ENCODE measurements at places on chromosomes 3 and 15.
A peak's percentile ranks its signal among the peaks of the same experiment; 100 is the strongest.

- DNase-seq, result no peak
Observed at GRCh38 chr15:41689083-41689482, 28.9 kb downstream of the MGA start.

DNA sequence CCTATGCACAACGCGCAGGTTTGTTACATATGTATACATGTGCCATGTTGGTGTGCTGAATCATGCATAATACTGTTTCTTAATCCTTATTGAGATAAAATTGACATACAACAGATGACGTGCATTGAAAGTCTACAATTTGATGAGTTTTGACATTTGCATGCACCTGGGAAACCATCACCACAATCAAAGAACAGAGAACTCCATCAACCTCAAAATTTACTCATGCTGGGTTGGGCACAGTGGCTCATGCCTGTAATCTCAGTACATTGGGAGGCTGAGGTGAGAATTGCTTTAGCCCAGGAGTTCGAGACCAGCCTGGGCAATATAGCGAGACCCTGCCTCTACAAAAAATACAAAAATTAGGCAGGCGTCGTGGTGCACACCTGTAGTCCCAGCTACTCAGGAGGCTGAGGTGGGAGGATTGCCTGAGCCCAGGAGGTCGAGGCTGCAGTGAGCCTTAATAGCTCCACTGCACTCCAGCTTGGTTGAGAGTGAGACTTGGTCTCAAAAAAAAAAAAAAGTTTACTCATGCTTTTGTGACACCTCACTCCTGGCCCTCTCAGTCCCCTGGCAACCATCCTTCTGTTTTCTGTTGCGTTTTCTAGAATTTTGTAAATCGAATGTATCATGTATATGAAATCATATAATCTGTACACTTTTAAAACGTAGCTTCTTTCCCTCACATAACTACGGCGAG lies 56.6 kb downstream of the BHLHE40 start:
- DNase-seq, result no peak

DNA sequence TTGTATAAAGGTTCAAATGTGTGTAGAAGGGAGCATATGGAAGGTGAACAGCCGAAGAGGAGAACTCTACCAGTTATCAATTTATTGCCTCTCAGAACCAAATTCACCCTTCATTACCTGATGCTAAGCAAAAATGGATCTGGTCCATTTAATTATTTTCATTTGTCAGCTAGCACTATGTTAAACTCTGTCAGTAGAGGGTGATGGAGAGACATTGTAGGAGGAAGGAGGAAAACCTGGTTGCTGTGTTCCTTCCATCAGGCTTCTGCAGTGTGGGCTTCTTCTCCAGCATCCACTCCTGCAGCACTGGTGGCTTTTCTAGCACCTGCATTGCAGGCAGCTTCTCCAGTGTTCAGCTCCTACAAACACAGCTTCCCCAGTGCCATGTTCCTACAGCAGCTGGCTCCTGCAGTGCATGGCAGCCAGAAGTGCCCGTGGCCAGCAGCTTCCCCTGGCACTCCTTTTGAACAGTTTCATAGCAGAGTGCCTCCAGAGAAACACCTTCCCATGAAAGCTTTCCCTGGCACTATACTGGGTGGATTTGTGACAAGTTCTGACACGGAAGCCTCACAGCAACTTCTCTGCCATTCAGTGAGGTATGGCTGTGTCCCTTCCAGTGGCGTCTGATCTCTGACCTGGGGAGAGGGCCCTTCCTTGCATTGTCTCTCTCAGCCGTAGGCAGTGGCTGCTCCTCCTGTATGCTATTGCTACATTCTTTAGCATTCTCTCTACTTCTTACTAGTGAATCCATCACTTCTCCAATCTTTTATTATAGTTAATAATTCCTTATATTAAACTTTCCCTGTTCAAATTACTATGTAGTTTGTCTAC lies 14.6 kb upstream of the IL17RD start:
- no peak for DNase-seq

DNA sequence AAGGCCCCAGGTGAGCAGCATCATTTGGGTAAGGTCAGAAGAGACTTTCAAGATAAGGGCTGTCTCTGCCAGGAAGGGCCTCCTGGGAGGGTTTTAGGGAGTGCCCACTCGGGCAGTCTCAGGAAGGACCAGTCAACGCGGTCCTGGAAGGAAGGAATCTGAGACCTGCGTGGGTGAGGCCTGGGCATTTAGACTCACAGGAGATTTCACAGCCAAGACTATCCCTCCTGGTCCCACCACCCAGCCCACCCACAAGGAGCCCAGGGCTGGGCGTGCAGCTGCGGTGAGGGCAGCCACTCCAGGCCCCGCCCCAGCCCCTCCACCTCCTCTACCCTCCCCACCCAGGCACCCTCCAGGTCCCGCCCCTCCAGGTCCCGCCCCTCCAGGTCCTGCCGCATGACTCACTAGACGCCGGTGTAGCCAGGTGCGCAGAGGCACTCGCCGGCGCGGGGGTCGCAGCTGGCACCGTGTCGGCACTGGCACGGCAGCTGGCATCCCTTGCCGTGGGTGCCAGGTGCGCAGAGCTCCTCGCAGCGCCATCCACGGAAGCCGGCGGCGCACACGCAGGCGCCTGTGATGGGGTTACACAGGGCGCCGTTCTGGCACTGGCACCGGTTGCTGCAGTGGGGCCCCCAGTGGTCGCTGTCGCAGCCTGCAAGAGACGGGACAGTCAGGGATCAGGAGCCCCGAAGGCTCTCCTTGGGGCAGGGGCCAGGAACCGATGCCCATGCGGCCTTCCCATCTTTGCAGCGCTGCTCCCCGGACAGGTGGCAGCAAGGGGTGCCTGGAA lies 112.7 kb downstream of the RAB11A start:
- peak; percentile 74 for DNase-seq

DNA sequence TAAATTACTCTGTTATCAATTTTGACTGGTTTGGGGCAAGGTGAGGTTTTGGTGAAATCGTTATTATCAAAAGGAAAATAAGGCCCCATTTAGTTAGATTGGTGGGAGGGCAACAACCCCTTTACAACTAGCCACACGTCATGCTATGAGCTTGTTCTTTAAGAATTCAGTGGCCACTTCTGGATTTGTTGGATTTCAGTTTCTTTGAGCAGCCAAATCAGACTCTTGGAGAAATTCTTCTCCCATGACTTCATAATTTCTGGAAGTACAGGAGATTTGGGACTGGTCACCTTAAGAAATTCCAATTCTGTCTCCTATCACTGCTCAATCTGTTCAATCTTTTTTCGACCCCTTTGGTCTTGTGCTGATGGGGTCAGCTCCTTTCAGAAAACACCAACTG lies 14.8 kb upstream of the WNT5A start:
- DNase-seq, result no peak

GRCh38 chr3:81955878-81956277 lies 194.4 kb upstream of the GBE1 start:
- no peak for DNase-seq

GRCh38 chr15:68249058-68249713 lies 19.7 kb upstream of the CLN6 start:
- no peak for DNase-seq

GRCh38 chr3:183534249-183534648 lies 21.3 kb downstream of the KLHL6 start:
- DNase-seq, result no peak

- no peak for DNase-seq
Observed at GRCh38 chr3:195015021-195015420, 255.9 kb downstream of the XXYLT1 start.

DNA sequence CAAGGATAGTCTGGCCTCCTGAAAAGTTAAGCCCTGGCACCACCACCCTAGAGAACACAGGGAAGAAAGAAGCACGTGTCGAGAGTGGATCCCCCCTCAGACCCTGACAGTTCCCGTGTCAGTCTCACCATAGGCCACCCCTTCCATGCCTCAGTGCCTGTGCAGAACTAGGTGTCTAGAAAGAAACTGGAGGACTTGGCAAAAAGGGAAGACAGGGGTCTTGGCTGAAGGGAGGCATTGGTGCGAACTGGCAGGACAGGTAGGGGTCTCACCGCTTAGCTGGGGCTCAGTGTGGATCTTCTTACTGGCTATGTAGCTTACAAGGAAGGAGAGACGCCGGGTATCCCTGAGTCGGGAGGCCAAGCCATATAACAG lies 518 bp downstream of the QARS1 start:
- DNase-seq, result no peak

- no peak for DNase-seq
Observed at GRCh38 chr3:72171946-72172345, 387.0 kb upstream of the PROK2 start.

- no peak for DNase-seq
Observed at GRCh38 chr15:66684136-66684681, 17.8 kb upstream of the SMAD6 start.

DNA sequence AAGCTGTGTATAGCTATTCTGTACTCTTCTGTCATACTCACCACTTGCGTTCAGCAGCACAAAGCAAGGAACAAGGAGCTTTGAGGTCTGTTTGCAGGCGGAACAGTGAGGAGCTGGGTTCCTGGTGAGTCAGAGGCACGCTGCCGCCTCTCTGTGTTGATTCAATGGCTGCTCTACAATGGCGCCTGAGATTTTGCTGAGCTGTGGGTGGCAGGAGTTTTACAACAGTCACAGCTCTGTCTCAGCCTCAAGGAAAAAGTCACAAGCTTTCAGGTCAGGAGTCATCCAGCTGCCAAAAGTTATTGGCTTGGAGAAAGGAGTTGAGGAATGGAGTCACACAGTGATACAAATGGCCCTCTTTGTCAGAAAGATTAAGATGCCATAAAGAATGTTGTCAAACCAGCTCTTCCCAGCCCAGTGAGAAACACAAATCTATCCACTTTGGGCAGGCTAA lies 98.1 kb downstream of the SSR3 start:
- DNase-seq, result no peak

GRCh38 chr3:28218071-28218916 lies 23.1 kb upstream of the CMC1 start:
- no peak for DNase-seq

DNA sequence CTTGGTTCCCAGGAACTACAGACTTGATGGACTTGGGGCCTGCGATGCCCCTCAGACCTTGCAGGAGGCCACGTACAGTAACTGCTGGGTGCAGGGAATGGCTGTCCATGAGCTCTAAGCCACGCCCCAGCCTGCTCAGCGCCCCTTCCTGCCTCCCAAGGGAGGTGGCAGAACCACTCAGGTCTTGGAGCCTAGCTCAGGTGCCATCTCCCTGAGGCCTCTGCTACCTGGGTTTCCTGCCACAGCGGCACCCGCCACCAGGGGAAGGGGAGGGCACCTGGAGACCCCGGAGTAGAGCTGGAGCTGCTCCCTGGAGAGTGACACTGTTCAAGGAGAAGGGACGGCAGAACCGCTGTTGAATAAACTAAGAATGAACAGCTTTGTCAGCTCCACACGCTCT lies 77.8 kb upstream of the RPL32 start:
- no peak for DNase-seq

DNA sequence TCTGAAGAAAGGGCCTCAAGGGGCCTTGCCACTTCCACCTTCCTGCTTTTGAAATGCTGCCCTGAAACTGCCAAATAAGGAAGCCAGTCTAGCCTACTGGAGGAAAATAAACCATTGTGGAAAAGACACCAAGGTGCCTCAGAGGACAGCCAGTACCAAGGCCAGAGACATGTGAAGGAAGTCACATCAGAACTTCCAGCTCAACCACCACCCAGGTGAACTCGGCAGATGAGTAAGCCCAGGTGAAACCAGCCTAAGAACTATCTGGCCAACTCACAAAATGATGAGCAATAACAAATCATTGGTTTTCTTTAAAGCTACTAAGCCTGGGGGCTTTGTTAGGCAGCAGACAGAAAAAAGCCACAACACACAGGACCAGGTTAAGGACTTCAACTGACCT lies 103.0 kb downstream of the MAGI1 start:
- no peak for DNase-seq

DNA sequence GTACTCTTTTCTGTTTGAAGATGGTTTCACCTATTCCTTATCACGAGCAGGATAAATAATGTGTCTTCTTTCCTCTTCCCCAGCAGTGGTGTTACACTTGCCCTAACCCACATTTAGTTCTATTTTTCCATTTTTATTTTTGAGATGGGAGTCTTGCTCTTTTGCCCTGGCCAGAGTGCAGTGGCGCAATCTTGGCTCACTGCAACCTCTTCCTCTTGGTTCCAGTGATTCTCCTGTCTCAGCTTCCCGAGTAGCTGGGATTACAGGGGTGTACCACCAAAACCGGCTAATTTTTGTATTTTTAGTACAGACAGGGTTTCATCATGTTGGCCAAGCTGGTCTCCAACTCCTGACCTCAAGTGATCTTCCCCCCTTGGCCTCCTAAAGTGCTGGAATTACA lies 372.4 kb downstream of the FOXP1 start:
- no peak for DNase-seq

- DNase-seq, result no peak
Observed at GRCh38 chr15:87038404-87038803, 958.7 kb downstream of the AGBL1 start.

DNA sequence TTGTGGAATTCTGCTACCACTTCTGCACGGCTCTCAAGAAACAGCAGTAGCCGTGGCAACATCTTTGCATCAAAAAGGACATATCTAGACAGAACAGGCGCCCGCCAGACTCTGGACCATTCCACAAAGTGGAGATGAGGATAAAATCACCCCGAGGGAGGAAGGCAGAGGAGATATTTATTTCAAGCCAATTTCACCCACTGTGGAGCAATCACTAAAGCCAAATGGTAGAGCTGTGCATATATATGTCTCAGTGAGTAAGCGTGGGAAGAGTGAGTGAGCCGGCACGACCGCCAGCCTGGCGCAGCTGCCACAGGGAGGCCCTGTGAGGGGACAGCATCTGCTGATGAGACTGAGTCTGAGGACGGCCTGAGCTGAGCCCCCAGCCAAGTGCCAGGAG lies 111.3 kb downstream of the MEGF11 start:
- DNase-seq, result no peak

DNA sequence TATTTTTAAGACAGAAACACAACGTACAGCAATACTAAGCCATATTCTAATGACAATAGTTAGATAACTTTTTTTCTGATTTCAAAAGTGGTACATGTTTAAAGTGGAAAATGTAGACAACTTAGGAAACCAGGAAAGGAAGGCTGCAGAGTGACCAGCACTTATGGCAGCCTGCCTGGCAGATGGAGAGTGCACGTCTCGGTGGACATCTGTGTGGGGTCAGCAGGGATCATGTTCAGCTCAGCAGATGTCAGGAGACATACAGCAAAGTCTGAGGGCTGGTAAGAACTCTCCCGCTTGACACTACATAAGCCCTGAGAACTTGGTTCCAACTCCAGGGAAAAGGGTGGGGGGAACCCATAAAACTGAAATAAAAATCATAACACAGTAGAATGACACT lies 128.6 kb upstream of the ADPGK start:
- DNase-seq, result no peak

- no peak for DNase-seq
Observed at GRCh38 chr3:119297169-119297568, 3.0 kb downstream of the ARHGAP31 start.

- no peak for DNase-seq
Observed at GRCh38 chr15:58515807-58516206, 84.0 kb downstream of the LIPC start.

GRCh38 chr15:27707257-27707656 lies 391.9 kb downstream of the OCA2 start:
- no peak for DNase-seq
